ENCODE measurements at places on chromosomes 7 and 10. TPM values are rescaled to one million over a fixed set of nuclear protein-coding genes. Genes with fewer than 3 reads are reported as not detected.

DNA sequence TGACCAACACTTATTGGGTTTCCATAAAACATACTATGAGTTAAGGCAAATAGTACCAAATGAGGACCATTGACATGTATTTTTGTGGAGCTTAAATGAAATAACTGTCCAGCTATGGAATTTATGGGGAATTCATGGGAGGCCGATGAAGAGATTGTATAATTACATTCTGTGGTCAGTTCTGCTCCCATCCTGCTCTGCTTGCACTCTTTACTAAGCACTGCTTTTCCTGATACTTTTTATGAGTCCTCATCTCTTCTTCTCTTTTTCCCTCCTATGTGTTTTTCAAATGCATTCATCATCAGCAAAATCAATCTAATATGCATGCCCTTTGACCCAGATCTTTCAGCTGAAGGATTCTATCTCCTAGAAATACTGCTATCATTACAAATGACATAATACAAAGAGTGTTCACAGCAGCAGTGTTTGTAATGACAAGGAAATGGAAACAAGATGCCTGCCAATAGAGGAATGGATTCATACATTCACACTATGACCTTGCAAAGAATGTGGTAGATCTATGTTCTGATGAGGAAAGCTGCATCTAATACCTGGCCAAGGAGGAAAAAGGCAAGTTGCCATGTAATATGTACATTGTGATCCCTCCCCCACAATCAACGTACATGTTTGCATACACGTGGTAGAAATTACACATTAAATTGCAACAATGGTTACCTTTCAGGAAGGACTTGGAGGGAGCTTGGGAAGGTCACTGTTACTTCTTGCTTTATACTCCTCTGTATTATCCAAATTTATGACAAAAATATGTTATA, 73.9 kb downstream of the PCGF5 start:
- no peak overlapping the region for H3K27ac ChIP-seq
- H3K4me1 ChIP-seq = peaks cover 10% of the 10 kb centered on the region
- no peak for DNase-seq
- H3K36me3 ChIP-seq = no peaks in the 10 kb centered on the region
- H3K4me3 ChIP-seq = no peak overlapping the region

GRCh38 chr7:150688630-150689029, 3.1 kb downstream of the GIMAP2 start:
- peak overlapping the region; percentile 8 for H3K27ac ChIP-seq
- H3K27me3 ChIP-seq = no peaks in the 10 kb centered on the region

DNA sequence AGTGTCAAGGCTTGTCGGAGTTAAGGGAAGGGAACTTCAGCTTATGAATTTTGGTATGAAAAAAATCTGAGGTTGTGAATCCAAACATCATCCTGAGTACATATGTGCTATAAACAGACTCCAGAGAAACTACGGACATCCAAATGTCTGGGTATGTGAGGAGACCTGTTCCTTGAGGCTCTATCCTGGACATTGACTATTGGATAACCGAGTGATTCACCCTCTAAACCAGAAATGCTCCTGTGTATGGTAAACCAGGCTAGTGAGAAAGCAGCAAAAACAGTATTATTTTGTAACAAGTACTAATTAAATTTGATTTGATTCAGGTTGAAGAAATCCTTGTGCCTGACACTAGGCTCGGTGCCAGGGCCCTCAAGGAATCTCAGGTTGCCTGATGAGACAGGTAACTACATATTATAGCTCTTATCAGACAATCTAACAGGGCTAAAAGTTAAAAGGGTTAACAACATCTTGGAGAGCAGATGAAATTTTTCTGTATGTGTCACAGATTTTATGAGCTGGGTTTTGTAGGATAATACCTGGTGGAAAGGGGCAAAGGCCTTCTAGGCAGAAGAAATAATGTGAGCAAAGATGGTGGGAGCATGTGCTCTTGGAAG, 10.4 kb upstream of the STOX1 start:
- no peak overlapping the region for H3K4me3 ChIP-seq
- DNase-seq = no peak
- no peaks in the 10 kb centered on the region for H3K4me1 ChIP-seq
- H3K27ac ChIP-seq = no peak overlapping the region

GRCh38 chr10:112990271-112990670, 40.2 kb downstream of the TCF7L2 start:
- no peak overlapping the region for H3K27ac ChIP-seq
- H3K27me3 ChIP-seq = peaks cover 46% of the 10 kb centered on the region
- no peaks in the 10 kb centered on the region for H3K4me1 ChIP-seq
- H3K4me3 ChIP-seq = no peak overlapping the region

- H3K27ac ChIP-seq = no peak overlapping the region
- no peaks in the 10 kb centered on the region for H3K4me1 ChIP-seq
- no peak for DNase-seq
- H3K36me3 ChIP-seq = no peaks in the 10 kb centered on the region
- H3K4me3 ChIP-seq = no peak overlapping the region
Measured at GRCh38 chr10:47414227-47414592, 30.1 kb upstream of the ZNF488 start.

GRCh38 chr7:156948361-156948760, 1.2 kb upstream of the NOM1 start:
- H3K27me3 ChIP-seq = peaks cover 35% of the 10 kb centered on the region
- H3K4me1 ChIP-seq = peaks cover 31% of the 10 kb centered on the region
- DNase-seq = no peak
- no peak overlapping the region for H3K27ac ChIP-seq
- H3K4me3 ChIP-seq = peak overlapping the region; percentile 71

DNA sequence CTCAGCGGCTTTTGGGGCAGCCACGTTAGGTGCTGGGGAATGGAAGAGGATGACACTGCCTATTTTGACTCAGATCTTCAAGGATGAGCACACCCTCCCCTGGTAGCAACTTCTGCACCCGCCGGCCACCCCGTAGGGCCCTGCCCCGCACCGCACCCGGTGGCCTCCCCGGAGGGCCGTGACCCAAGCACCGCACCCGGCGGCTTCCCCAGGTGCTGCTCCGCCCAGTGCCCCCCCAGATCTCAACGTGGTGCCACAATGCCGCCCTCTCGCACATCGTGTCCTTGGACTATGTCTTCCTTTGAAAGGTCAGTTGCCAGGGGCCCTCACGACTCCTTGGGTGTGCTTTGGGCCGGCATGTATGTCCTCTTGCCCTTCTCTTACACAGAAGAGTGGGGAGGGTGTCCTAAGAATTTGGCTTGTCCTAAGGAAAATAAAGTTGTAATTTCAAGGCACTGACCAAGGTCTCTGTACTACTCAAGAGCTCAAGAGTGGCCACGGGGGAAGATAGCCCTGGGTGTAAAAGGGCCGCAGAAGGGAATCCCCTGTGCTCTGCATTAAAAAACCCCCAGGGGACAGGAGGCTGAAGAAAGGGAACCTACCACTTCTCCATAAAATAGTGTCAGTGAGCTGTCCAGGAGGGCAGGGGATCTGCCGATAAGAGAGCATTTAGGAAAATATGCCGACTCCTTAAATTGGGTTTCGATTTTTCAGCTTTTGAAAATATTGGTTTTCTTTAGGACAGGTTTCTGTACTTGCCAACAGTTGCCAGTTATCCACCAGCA, 1.6 kb upstream of the LANCL2 start:
- no peak overlapping the region for H3K4me3 ChIP-seq
- no peak for DNase-seq
- H3K27me3 ChIP-seq = peaks cover 20% of the 10 kb centered on the region
- H3K36me3 ChIP-seq = peaks cover 8% of the 10 kb centered on the region
- peaks cover 27% of the 10 kb centered on the region for H3K4me1 ChIP-seq
- H3K27ac ChIP-seq = no peak overlapping the region

DNA sequence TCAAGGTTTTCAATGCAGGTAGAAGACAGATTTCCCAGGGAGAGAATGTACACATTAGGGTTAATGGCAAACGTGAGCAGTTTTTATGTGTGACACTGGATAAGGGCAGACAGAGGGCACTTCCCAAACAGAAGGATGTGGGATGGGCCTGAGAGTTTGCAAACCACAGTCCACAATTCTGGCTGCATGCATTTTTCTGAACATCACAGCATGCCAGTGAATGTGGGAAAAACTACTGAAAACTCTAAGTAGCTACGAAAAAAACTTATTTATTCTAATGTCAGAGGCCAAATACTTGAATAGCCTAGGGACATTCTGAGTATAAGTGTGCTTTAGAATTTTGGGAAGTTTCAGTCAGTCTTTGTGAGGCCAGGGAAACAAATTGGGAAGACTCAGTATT, 145.9 kb downstream of the NRCAM start:
- no peak for DNase-seq
- no peaks in the 10 kb centered on the region for H3K27me3 ChIP-seq
- no peaks in the 10 kb centered on the region for H3K36me3 ChIP-seq
- no peak overlapping the region for H3K27ac ChIP-seq

GRCh38 chr7:102393467-102393866, 2.7 kb upstream of the PRKRIP1 start:
- H3K27me3 ChIP-seq = no peaks in the 10 kb centered on the region
- H3K4me3 ChIP-seq = no peak overlapping the region
- DNase-seq = no peak
- peaks cover 17% of the 10 kb centered on the region for H3K36me3 ChIP-seq

GRCh38 chr10:86329896-86330680, 36.5 kb downstream of the GRID1 start:
- no peak overlapping the region for H3K27ac ChIP-seq
- no peak for DNase-seq
- peaks cover 21% of the 10 kb centered on the region for H3K27me3 ChIP-seq
- H3K4me1 ChIP-seq = no peaks in the 10 kb centered on the region
- H3K4me3 ChIP-seq = no peak overlapping the region

The CDCA7L gene
- total RNA-seq = 48.2 TPM

The BMS1 gene
- 14.6 TPM for total RNA-seq

The AS3MT gene
- 0.15 TPM for total RNA-seq
